ENCODE measurements at places on chromosomes 2 and 18.

GRCh38 chr18:111306-112014 lies 46.9 kb upstream of the USP14 start:
- DNase-seq, result peak; percentile 55

GRCh38 chr18:74414953-74415515 lies 42.1 kb downstream of the DIPK1C start:
- DNase-seq, result no peak

DNA sequence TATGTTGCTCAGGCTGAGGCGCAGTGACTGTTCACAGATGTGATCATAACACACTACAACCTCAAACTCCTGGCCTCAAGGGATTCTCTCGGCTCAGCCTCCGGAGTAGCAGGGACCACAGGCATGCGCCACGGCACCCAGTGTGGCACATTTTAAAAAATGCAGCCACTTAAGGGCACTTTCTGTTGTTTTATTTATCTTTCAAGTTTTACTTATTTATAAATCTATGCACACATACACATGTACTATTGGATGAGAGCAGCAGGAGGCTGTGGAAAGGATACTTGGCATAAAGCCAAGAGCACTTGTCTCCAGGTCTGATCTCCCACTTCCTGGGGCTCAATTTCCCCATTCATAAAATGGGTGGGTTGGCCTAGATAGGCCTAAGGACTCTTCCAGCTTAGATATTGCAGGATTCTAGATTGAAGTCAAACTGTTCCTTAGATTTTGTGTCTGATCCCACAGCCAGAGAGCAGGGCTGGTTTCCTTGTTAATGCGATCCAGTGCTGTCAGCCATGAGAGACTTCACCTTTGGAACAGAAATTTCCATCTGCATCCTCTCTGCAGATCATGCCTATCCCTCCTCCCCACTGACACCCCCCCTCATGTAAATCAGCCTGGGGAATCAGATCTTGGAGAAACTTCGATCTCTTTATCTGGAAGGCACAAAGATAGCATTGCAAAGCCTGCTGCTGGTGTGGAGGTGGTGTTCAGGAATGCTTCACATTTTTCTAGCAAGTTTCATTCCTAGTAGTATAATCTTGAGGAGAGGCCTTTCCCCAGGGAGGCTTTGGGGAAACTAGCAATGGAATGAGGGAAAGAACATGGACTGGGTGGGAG lies 24.7 kb downstream of the PCBP1 start:
- DNase-seq, result peak; percentile 92

GRCh38 chr2:143608063-143608423 lies 478.8 kb downstream of the ARHGAP15 start:
- DNase-seq, result no peak

DNA sequence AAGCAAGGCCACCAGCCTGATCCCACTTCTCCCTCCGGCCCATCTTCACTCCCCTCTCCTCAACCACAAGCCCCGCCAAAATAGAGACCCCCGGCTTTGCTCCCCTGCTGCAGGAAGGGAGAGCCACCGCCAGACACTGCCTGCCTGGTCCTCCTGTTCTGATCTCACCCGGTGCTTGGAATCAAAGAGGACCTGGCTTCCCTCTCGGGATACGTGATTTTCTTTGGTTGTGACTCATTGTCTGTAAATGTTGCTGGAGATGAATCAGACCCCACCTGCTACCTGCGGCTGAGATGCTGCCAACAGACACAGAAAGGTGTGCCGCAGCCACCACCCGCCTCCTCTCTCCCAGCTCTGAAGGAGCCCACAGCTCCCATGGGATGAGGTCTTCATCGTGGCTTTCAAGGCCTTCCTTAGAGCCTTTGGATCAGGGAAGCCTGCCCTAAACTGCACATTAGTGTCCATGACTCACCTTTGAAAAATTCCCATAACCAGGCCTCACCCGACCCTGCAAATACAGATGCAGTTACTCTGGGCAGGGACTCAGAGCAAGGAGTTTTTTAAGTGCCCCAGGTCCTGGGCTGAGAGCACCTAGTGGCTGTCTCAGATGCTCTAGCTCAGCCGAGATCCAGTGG lies 79.4 kb upstream of the ZNF532 start:
- peak; percentile 90 for DNase-seq

- no peak for DNase-seq
These were observed 38.8 kb downstream of the AQP4 start for GRCh38 chr18:26826656-26827235.

- DNase-seq, result no peak
These were observed 56.4 kb upstream of the KCNG2 start for GRCh38 chr18:79741362-79741700.

- no peak for DNase-seq
These were observed 187.9 kb downstream of the NEDD4L start for GRCh38 chr18:58231930-58232329.

- DNase-seq, result no peak
These were observed 5.5 kb upstream of the ECEL1 start for GRCh38 chr2:232492963-232493700.

DNA sequence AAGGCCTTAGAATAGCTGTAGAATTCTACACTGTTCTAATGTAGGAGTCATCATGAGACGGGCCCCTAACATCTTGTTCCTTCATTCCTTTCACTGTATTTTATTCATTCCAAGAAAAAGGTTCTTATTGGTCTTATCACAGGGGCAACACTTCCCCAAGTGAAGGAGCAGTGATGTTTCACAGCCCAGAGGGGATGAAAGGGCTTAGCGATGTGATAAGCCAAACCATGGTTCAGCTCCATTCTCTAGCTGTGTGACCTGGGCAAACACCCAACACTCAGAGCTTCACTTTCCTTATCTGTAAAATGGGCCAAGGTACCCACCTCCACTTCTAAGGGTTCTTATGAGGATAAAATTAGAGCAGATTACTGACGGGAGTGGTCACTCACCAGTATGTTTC lies 25.4 kb upstream of the HS6ST1 start:
- no peak for DNase-seq

DNA sequence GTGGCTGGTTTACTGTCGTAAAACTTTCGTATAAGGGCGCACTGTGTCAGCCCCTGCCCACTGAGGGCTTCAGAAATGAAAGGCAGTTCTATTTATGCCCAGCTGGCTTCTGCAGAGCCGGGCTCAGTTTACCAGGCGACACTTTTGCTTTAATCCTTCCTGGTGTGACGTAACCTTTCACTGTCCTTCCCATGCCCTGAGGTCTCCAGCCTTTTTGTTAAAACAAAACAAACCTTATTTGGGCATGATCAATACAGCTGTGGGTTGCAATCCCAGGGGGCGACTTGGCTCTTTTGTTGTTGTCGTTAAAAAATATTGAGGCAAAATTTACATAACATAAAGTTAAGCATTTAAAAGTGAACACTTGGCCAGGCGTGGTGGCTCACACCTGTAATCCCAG lies 85.3 kb downstream of the AGAP1 start:
- no peak for DNase-seq

GRCh38 chr18:63368611-63369010 lies 1.6 kb upstream of the KDSR start:
- DNase-seq, result no peak

- no peak for DNase-seq
These were observed 36.8 kb downstream of the KCNG3 start for GRCh38 chr2:42457011-42457410.

GRCh38 chr18:76402026-76402990 lies 92.7 kb downstream of the ZNF516 start:
- no peak for DNase-seq

DNA sequence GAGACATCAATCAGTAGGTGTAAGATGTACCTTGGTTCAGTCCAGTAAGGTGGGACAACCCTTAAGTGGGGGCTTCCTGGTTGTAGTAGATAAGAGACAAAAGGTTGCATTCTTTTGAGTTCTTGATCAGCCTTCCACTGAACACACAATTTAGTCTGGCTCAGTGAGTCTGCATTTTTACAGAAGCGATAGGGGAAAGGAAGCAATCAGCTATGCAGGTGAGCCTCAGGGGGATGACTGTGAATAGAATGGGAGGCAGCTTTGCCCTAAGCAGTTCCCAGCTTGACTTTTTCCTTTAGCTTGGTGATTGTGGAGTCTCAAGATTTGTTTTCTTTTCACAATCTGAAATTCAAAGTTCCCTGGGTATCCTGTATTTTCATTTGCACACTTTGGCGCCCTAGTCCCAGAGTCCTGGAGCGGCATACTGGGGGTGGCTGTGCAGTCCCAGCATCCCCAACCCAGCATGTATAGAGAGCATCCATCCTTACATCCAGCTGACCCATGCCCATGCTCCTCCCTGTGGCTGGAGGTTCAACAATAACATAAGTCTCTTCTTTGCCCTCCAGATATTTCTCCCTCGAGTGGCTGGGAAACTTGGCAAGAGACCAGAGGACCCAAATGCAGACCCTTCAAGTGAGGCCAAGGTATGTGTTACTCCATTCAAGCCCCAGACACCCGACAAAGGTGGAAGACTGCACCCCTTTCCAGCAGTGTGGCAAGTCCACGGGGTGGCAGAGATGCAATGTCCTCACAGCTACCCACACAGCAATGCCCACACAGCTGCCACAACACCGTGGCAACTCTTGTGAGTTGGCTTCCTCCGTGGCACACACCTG lies 20.1 kb upstream of the PRLH start:
- DNase-seq, result no peak

DNA sequence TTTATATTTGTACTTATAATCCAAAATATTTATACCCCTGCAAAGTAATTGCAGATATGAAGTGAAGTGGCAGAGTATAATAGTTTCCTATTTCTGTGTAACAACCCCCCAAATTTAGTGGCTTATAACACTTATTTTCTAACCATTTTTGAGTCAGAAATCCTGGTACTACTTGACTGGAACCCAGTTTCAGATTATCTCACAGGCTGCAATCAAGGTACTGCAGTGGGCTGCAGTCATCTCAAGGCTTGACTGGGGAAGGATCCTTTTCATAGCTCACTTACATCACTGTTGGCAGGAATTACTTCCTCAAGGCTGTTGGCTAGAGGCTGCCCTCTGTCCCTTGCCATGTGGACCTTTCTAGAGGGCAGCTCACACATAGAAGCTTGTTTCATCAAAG lies 558.2 kb upstream of the PKDCC start:
- no peak for DNase-seq

- peak; percentile 42 for DNase-seq
These were observed 161.8 kb downstream of the DYSF start for GRCh38 chr2:71614976-71615766.

- no peak for DNase-seq
These were observed 319.0 kb downstream of the STK39 start for GRCh38 chr2:167928434-167928833.

- DNase-seq, result no peak
These were observed 23.5 kb downstream of the GPR35 start for GRCh38 chr2:240648650-240649275.

All from fibroblast of skin of right quadriceps (primary cell).